ENCODE measurements at places on chromosomes 1 and 21. TPM values are rescaled to one million over a fixed set of nuclear protein-coding genes. Genes with fewer than 3 reads are reported as not detected.

- DNase-seq, result no peak
Observed at GRCh38 chr1:230171356-230172015, 104.4 kb downstream of the GALNT2 start.

- no peak for DNase-seq
Observed at GRCh38 chr1:175072099-175072951, 4.7 kb downstream of the TNN start.

DNA sequence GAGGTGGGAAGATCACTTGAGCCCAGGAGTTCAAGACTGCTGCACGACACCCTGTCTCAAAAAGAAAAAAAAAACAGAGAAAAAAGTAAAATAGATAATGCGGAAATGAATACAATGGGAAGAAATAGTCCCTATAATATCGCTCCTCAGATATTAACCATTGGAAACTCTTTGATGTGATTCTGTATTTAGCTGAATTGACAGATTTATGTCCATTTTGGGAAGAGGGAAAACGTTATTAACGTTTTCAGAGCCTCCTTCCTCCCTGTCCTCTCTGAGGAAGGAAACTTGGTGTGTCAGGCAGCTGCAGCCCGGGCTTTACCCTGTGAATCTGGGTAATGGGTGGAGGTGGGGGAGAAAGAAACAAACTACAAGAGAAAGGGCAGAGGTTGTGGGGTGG lies 61.6 kb upstream of the ECE1 start:
- no peak for DNase-seq

GRCh38 chr1:184974837-184975115 lies 468 bp upstream of the NIBAN1 start:
- DNase-seq, result no peak

DNA sequence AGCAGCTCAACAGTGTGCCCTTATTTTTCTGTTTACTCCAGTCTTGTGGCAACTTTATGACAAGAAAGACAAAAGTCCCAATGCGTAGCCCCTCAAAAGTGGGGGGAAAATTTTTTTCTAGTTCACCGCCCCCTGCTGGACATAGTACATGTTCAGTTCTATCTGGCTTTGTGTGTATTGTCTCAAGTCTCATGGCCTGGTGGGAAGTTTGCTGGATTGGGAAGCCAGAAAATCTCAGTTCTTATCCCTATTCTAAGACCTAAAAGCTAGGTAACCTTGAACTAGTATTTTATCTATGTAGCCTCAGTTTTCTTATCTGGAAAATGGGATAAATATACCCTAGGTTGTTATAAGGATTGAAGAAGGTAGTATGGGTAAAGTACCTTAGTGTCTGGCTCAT lies 55.8 kb upstream of the LDLRAP1 start:
- DNase-seq, result no peak

DNA sequence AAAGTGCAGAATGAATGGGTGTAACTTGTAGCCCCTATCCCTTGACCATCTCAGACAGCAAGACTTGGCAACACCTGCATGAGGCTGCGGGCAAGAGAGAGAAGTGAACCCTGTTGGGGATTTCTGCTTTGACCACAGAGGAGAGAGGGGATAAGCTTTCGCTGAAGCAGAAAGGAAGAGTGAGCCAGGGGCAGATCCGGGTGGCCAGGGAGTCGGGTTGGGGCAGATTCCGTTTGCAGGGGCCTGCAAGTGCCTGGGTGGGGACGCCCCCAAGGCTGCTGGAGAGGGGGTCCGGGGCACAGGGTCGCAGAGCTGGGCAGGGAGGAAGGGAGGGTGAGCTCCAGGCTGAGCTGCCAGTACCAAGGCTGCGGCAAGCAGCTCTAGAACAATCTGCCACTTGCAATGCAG lies 25.3 kb upstream of the PIK3CD start:
- DNase-seq, result no peak

DRAM2 gene
- 34.3 TPM for total RNA-seq

OR6N1 gene
- not detected for total RNA-seq

DNA sequence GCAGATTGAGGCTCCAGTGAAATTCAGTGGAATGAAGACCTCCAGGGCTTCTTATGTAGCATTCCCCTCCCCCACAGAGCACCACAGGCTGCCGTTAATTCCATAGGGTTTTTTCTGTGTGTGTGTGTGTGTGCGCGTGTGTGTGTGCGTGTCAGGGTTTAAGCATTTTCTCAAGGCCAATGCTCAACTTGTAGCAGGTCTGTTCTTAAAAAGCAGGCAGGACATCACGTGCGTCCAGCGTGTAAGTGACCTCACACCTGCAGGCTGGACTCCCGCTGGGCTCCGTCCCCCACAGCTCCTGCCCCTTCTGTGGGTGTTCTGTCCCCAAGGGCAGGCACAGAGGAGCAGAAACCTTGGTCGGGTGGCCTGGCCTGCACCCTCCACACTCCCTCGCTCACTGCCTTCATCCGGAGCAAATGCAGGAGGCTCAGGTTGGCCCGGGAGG lies 5.3 kb downstream of the PRDM16 start:
- DNase-seq, result no peak

GRCh38 chr1:203567596-203567995 lies 59.0 kb upstream of the ATP2B4 start:
- no peak for DNase-seq

VHLL gene
- total RNA-seq, result not detected

Data from WTC11 (cell line).